ENCODE measurements at places on chromosomes 12 and 14.

- DNase-seq: no peak
Measured at GRCh38 chr12:74412606-74413230, 124.9 kb upstream of the ATXN7L3B start.

GRCh38 chr14:56730538-56731145 lies 79.6 kb downstream of the OTX2 start:
- DNase-seq: no peak

DNA sequence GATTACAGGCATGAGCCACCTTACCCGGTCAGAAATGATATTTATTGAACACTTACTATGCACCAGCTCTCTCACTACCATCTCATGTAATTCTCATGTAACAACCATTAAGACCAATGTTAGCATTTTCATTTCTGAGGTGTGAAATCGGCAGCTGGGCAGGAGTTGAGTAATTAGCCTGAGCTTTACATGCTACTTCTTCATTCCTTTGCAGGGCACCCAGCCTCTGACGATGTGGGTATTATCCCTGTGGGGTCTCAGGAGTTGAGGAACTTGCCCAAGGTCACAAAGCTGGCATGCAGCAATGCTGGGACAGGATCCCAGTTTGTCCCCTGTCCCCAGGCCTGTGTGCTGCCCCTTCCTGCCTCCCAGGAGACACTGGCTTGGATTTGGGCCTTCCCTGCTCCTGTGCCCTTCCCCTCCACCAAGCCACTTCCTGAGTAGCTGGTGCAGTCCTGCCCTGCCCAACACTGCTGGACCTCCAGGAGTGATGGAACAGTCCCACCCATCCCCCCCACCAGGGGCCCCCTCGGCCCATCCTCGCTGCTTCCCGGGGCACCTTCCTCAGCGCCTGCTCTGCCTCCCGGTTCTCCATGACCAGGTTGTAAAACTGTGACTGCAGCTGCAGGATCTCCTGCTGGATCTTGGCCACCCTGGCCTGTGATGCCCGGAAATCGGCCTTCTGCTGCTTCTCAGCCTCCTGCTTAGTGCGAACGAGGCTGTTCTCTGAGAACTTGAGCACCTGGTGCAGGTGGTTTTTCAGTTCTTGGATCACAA lies 14.7 kb downstream of the RITA1 start:
- no peak for DNase-seq

GRCh38 chr12:87444039-87444438 lies 585.2 kb downstream of the C12orf50 start:
- no peak for DNase-seq

GRCh38 chr12:101207086-101207780 lies 2.8 kb downstream of the SLC5A8 start:
- DNase-seq: no peak

GRCh38 chr14:45526715-45527549 lies 273.9 kb upstream of the MIS18BP1 start:
- no peak for DNase-seq

GRCh38 chr14:37122919-37123639 lies 49.3 kb downstream of the SLC25A21 start:
- DNase-seq: no peak

DNA sequence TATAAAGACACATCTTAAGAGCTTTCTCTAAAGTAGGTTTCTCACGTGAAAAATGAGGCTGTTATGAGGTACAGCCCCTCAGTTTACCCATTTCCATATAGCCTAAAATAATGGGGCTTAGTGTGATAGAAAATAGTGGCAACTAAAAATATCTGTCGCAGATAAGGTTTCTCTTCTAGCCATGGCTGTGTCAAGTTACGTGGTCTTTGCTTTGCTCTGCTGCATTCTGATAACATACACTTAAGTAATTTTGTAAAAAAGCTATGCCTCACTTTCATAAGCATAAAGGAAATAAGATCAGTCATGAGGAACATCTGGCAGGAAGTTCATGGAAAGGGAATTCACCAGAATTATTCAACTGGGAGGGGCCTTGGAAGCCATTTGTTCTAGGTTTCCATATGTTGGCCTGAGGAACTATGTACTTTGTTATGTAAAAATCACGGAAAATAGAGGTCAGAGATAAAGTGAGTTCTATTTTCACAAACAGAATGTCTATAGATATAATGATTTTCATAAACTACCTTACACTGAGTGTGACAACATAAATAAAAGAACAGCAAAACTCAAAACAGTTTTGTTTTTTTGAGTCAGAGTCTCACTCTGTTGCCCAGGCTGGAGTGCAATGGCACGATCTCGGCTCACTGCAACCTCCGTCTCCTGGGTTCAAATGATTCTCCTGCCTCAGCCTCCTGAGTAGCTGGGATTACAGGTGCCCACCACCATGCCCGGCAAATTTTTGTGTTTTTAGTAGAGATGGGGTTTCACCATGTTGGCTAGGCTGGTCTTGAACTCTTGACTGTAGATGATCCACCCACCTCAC lies 195.6 kb upstream of the KRR1 start:
- DNase-seq: no peak

DNA sequence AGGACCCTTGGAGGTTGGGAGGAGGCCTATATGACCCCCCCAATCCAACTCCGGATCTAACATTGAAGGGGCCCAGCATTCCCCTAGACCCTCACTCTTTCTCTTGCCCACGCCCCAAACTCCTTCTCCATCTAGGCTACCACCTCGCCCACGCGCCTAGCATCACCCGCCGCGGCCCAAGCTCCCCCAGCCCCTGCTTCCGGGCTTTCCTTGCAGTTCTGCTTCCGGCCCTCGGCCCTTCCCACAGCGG lies 445 bp downstream of the CERS5 start:
- DNase-seq: peak; percentile 60

DNA sequence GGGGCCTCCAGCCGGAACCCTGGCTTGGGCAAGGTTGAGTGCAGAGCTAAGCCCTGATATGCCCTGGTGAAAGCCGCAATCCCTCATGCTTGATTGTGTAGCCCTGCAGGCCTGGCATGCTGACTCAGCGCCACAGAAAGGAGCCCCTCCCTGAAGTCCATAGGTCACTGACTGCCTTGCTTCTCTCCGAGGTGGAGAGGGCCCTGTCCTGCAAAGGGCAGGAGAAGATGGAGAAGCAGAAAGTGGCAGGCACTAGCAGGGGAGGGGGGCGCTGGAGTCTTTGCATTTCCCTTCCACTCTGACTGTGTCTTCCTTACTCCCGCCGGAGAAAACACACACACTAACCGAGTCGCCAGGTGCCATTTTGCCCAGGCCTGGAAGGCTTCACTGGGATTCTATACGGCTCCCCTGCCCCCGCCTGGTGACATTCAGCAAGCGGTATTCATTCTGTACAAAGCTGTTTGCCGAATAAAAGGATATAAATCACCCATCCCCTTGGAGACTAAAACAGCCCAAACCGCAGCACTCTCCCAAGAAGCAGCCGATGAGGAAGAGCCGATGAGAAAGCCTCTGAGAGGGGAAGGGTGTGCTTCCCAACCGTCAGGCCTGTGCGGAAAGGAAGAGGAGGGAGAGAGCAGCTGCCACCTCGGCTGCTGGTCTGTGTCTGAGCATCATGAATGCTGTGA lies 69.8 kb downstream of the SLC6A12 start:
- DNase-seq: no peak

DNA sequence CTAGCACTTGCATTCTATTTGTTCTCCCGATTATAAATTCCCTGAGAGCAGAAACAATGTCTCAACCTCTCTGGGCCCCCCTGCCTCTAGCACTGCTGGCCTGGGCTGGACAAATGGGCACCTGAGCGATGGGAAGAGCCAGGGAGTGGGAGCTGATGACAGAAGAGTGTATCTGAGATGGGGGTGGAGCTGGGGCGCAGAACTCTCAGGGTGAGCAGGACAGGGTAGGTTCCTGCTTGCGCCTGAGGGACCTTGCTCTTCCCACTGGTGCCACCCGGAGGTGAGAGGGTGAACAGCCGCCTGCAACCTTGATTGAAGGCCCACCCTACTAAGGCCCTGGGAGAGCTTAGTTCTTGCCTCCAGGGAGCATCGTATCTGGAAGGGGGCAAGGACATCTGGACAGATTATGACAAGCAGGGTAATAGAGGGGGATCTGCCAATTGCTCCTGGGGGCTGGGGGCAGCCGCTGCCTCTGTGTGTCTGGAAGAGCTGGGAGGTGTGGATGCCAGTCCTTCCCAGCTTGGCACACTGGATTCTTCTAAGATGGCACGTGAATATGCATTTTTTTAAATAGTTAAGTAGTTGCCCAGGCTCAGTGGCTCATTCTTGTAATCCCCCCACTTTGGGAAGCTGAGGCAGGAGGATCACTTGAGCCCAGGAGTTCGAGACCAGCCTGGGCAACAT lies 43.0 kb upstream of the TSPAN9 start:
- DNase-seq: peak; percentile 39

- DNase-seq: no peak
Measured at GRCh38 chr14:57526942-57527341, 33.3 kb upstream of the CCDC198 start.

GRCh38 chr12:65948320-65949008 lies 124.2 kb downstream of the HMGA2 start:
- DNase-seq: no peak

DNA sequence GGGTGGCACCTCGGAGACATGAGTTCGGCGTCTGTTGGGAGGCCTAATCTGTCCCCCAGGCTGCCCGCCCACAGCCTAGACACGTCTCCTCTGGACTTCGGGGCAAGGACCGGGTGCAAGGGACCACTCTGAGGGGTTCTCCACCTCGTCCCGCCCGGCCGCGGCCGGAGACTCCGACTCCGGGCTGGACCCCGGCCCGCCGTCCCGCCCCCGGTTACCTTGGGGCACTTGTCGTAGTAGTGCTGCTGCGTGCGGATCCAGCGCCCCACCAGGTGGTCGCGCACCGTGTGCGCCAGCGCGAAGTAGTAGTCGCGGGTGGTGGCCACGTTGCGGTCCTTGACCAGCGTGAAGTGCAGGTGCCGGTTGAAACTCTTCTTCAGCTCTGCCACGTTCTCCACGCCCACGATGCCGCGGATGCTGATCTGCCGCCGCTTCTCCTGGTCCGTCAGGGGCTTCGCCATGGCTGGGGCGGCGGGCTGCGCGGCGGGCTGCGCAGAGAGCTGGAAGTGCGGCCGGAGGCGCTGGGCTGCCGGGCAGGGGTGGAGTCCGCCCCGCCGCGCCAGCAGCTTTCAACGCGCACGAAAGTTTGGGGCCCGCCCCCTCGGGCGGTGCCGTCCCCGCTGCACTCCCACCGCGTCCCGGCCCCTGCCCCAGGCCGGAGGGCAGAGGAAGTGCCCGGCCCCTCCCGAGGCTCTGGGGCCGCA lies at the start of gene PYGL:
PYGL (minus strand) TSS at position 541 of the 704 bp plus-strand sequence; CDS start at position 461, 80 bp downstream.
- peak; percentile 28 for DNase-seq

- DNase-seq: no peak
Measured at GRCh38 chr14:29919845-29920244, 7.8 kb downstream of the PRKD1 start.

DNA sequence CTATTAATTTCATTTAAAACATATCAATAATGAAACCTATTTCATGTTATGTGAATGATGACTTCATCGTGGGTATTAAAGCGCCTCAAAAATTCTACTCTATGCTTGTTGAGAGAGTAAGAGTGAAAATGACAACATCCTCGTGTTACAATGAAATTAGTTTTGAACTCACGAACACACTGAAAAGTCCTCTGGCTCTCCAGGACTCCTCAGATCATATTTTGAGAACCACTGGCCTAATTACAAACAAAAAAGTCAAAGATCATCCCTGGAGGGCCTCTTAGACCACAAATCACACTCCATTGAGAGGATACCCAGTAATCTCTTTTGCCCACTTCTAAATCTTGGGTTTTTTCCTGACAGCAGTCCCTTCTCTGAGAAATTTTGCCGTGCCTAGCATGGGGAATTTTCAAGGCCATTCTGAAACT lies 19.1 kb downstream of the DAAM1 start:
- DNase-seq: no peak

- no peak for DNase-seq
Measured at GRCh38 chr12:4567073-4567881, 5.3 kb downstream of the DYRK4 start.

DNA sequence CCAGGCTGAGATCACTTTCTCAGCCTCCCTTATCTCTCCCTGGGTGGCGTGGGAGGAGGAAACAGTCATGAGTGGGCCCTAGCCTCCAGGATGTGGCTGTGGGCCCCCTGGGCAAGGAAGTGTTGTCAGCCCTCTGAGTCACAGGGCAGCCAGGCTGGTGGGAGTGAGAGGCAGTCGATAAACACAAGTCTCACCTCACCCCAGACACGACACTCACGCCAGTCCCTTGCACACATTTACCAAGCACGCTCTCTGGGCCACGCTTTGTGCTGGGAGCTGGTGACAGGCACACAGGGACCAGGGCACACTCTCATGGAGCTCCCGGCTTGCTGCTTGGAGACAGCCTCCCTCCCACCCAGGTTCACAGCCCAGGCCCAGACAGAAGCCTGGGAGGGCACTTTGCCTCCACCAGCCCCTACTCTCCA lies 1.9 kb upstream of the KRT79 start:
- peak; percentile 63 for DNase-seq

- no peak for DNase-seq
Measured at GRCh38 chr12:12800406-12801180, 12.6 kb upstream of the DDX47 start.

DNA sequence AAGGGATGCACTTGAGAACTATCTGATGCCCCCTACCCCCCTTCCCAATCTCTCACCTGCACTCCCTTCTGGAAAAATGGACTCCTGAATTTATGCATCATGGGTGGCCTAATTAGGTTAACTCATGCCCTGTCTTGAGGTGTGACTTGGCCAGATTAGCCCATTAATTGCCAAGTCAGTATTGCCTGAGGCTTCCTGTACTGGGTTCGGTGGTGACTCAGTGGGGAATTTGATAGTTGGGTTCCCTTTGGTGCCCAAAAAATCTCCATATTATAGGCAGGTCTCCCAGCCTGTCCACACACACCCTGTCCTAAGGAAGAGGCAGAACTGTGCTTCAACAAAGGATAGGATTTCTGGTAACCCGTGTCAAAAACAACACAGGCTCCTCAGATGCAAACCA lies 146.1 kb downstream of the CHST11 start:
- no peak for DNase-seq

Measured in stimulated activated CD4-positive, alpha-beta T cell treated with anti-CD3 and anti-CD28 coated beads, Interleukin-4, amount 100 ng/mL, for 1 hour (primary cell).